HTR-8/SVneo (cell line): ENCODE measurements at places on chromosomes 5 and 9.

DNA sequence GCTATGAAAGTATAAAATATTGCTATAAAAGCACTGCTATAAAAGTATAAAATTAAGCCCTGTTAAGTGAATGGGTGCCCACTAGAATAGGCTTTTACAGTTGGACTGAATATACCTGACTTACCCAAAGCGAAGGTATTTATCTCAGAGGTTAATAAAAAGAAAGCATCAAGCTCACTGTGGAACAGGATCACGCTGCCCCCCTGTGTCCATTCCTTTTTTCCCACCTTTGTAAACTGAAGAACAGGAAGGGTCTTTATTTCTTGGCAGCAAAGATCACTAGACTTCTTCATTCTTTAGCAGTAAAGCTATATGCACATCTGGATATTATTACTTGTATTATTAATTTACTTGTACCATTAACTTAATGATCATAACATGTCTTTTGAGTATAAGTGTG, 22.1 kb upstream of the PLPP6 start:
- DNase-seq, result peak; percentile 14

GRCh38 chr5:171850324-171850947, 64.8 kb downstream of the SMIM23 start:
- DNase-seq, result peak; percentile 39

- DNase-seq, result no peak
Observed at GRCh38 chr9:125748446-125749099, 1.4 kb downstream of the PBX3 start.

DNA sequence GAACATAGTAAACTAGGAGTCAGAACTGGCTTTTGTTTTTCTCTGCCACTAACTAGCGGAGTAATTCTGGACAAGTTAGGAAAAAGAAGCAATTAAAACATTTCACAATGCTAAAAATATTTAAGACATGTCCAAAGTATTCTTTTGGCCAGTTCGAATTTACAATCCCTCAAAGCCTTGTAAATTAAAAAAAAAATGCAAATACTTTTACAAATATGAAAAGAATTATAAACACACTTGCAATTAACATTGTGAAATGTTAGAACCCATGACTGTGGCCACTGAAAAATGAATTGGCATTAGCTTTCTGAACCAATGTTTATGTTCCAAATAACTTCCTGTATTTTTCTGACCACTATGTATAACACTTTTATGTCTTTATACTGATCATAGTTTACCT, 2.2 kb downstream of the RAD1 start:
- no peak for DNase-seq

GRCh38 chr9:75239176-75239575, 150.9 kb downstream of the OSTF1 start:
- DNase-seq, result no peak

DNA sequence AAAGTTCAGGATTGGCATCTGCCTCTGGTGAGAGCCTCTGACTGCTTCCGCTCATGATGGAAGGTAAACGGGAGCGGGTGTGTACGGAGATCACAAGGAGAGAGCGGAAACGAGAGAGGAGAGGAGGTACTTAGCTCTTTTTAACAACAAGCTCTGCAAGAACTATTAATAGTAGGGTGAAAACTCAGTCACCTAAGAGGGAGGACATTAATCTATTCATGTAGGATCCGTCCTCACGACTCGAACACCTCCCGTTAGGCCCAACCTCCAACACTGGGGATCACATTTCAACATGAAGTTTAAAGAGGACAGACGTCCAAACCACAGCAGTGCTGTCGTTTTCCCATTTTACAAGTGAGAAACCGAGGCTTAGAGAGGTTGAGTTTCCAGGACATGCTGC, 173.7 kb downstream of the SLC28A3 start:
- no peak for DNase-seq

DNA sequence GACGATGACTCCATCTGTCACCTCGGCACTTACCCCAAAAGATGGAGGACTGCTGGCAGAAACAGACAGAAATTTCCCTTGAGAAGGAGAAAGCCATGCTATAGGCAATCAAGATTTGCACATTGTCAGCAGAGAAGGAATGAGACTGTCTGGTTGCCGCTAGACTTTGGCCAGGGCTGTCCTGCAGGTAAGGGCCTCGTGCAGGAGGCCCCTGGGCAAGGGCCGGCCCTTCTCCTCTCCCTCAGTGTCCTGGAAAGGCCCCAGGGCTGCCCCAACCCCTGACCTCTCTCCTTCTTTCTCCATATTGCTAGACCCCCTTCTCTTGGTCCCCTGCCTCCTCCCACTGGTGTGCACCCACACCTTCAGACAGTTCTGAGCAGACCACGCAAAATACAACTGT, 14.6 kb upstream of the KCNIP1 start:
- DNase-seq, result no peak

- DNase-seq, result no peak
Observed at GRCh38 chr5:88140396-88140855, 128.2 kb downstream of the TMEM161B start.

DNA sequence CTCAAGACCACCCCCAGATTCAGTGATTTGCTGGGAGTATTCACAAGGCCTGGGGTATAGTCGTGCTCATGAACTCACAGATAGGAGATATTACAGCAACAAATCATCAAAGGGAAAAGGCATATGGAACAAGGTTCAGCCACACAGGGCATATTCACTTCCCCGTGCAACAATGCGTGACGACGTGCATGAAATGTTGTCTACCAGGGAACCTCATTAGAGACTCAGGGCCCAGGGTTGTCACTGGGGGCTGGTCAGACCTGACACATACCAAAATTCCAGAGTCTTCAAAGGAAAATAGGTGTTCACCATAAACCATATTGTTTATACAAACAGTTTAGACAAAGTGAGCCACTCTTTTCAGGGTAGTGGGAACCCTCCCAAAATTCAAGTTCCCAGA, 212.4 kb downstream of the RFK start:
- no peak for DNase-seq

GRCh38 chr5:113338628-113339027, 96.2 kb downstream of the TSSK1B start:
- DNase-seq, result no peak

GRCh38 chr5:133316346-133317343, 264.8 kb downstream of the HSPA4 start:
- no peak for DNase-seq

GRCh38 chr5:86526811-86527348, 90.9 kb upstream of the COX7C start:
- no peak for DNase-seq

DNA sequence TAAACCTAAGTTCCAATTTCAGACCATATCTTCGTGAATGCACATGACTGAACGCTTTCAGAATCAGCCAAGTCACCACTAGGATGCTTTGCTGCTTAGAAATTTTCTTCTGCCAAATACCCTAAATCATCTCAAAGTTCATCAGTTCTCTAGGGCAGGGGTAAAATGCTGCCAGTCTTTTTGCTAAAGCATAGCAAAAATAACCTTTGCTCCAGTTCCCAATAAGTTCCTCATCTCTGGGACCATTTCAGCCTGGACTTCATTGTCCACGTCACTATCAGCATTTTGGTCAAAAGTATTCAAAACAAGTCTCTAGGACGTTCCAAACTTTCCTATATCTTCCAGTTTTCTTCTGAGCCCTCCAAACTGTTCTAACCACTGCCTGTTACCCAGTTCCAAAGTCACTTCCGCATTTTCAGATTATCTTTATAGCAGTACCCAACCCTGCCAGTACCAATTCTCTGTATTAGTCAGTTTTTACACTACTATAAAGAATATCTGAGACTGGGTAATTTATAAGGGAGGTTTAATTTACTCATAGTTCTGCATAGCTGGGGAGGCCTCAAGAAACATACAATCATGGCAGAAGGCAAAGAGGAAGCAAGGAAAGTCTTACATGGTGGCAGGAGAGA, 74.8 kb downstream of the NR3C1 start:
- DNase-seq, result no peak

GRCh38 chr5:39214912-39215709, 4.3 kb downstream of the FYB1 start:
- no peak for DNase-seq

GRCh38 chr9:113922160-113922559, 46.1 kb downstream of the ZNF618 start:
- DNase-seq, result no peak

DNA sequence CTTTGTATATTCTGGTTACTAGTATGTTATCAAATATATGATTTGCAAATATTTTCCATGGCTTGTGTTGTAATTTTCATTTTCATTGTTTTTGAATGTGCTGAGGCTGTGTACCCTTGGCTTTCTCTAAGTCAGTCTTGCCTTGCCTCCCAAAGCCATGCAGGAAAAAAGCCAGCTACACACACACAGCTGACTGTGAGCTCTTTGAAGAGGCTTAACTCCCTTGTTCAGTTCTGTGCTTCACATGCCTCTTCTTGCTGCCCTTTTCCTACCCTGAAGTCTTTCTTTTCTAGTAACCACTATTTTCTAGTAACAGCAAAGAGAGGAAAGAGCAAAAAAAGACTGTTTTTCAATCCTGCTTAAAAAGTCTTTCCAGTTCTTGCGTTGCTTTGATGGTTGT, 53.9 kb downstream of the KCNN2 start:
- no peak for DNase-seq

DNA sequence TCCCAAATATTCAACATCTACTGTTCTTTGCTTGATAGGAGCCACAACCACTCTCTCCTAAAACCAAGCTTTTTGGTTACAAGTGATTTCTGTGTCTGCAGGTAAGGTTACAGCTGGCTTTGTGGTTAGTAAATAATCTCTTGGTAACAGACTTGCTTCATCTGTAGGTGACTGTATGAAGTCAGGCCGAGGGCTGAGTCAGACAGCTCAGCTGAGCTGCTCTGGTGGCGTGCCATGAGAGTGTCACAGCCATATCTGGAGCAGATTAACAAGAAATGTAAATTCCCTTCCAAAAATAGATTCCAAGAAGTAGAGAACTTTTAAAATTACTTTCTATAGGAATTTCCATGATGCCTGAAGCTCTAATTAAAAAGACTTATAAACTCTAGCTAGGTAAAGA, 23.7 kb upstream of the TAS2R1 start:
- DNase-seq, result peak; percentile 46

DNA sequence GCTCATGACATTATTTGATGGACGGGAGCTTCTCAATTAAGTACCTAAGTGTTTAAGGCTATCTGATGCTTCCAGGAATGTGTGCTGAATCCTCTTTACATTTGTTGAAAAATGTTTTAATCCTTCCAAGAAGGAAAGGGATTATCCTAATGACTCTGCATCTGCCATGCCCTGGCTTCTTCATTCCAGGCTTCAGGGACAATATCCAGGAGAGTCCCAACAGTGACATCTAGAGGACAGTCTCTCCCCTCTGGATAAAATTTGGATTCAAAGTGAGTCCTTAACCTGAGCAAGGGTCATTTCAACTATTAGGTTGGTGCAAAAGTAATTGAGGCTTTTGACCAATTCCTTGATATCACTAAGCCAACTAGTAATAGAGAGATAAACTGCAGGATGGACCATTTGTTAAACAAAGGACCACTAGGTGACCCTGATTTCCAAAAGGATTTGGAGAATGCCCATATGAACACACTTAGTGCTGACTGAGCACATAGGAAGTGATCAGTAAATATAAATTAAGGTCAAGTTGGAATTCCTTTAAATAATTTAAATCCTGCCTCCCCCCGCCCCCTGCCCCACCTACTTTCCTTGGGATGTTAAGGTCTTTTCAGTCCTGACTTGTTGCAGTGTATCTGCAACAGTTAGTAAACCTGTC, 19.1 kb downstream of the TNFSF8 start:
- DNase-seq, result peak; percentile 45

DNA sequence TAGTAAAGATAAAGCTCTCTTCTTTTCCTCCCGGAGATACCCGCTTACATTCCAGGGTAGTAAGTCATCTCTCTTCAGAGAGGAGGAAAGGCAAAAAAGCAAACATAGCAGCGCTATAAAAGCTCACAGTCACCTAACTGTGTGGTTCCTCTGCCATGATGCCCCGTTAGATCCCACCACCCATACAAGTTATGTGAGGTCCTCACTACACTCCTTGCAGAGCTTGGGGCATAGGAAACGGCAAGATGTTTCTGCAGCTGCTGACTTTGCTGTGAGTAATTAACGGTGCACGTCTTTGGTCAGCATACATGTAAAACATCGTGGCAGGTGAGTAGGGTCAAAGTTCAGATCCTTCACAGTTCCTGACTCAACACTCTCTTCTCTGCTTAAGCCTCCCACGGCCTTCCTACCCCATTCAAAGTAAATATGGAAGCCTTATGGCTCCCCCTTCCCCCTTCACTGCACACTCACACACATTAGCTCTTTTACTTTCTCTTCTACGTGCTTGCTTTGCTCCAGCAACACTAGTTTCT, 218.9 kb downstream of the DIRAS2 start:
- DNase-seq, result peak; percentile 4

DNA sequence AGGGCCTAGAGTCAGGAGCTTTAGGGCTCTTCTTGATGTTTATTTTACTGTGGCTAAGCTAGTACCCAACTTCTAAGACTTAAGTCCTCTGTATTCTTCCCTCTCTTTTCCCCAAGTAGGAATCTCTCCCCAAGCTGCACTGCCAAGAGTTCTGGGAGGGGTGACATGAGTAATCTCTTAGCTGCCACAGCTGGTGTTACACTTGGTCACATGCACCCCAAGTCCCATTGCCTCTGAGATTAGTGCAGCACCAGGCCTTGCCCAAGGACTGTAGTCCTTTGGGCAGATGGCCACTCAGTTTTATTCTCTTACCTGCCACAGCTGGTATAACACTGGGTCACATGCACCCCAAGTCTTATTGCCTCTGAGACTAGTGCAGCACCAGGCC, 114.7 kb upstream of the RIOK2 start:
- DNase-seq, result no peak

GRCh38 chr5:96838201-96839070, 30.7 kb upstream of the ERAP1 start:
- no peak for DNase-seq

DNA sequence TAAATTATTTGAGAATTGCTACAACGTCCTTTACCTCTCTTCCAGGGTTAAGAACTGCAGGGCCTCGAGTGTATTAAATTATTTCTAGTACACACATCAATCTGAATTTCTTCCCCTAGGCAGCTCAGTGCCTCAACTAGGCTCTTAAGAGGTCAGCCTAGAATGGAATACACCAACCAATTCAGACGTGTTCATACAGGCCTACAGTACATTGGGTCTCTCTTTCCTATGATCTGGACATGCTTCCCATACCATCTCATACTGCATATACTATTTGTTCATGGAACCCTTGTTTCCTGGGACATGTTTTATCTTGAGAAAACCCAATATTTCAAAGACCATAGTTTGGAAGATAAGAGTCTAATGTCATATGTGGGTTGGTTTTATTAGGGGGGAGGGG, 434.1 kb upstream of the WWC1 start:
- DNase-seq, result no peak

DNA sequence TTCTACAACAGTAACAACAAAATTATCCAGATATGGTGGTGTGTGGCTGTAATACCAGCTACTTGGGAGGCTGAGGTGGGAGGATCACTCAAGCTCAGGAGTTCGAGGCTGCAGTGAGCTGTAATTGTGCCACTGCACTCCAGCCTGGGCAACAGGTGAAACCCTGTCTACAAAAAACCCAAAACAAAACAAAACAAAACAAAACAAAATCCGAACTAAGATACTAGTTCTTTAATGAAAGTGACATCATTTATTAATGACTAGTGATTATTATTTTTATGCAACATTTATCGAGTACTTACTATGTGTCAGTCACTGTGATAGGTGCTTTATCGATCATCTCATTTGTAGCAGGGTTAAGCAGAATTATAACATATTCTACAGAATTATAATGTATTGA, 196.9 kb upstream of the GDNF start:
- DNase-seq, result no peak
